ENCODE measurements at places on chromosomes 4 and X.

GRCh38 chr4:156830351-156830750 lies 141.2 kb downstream of the PDGFC start:
- DNase-seq: no peak

DNA sequence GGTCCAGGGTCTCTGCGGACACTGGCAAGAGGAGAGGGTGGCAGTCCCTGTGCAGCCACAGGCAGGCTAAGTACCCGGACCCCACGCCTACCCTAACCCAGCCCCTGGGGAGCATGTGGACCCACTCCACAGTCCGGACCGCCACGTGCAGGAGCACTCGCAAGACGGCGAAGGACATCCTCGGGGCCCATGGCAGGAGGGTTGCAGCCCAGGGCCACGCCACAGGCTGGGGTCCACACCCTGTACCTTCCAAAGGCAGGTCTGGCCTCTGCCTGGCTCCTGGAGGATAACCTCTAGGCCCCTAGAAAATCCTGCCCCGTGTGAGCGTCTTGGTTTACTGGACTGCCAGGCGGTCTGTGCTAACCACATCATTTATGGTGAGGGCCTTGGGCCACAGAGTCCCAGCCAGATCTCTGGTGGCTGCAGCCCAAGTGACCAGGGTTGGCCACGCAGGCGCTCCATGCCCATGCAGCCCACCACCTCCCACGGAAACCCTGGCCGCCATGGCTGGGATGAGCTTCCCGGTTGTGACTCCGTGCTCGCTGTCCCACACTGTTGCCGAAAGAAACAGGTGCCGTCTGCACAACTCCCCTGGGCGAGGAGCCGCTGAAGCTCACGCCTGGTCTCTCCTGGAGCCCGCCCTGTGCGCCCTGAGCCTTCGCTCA lies 10.0 kb downstream of the CCNQ start:
- DNase-seq: no peak

DNA sequence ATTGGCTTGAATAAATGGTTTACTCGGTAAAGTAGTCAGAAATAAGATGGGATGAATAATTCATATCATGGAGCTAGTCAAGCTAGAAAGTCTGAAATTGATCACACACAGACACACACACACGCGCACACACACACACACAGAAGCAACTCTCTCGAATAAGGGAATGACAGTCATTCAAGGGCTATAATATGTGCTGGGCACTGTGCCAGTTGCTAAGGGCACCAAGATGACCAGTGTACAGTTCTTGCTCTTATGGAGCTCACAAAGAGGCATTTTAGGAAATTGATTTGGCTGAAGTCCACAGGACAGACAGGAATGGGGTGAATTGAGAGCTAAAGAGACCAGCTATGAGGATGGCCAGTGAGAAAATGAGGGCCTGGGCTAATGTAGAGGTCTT lies 34.2 kb upstream of the SH3D19 start:
- peak; percentile 34 for DNase-seq

GRCh38 chr4:25703731-25704388 lies 48.2 kb downstream of the SLC34A2 start:
- DNase-seq: no peak

GRCh38 chr4:142975618-142976017 lies 129.5 kb upstream of the INPP4B start:
- DNase-seq: no peak

GRCh38 chr4:97643179-97643578 lies 500.1 kb downstream of the STPG2 start:
- peak; percentile 23 for DNase-seq

DNA sequence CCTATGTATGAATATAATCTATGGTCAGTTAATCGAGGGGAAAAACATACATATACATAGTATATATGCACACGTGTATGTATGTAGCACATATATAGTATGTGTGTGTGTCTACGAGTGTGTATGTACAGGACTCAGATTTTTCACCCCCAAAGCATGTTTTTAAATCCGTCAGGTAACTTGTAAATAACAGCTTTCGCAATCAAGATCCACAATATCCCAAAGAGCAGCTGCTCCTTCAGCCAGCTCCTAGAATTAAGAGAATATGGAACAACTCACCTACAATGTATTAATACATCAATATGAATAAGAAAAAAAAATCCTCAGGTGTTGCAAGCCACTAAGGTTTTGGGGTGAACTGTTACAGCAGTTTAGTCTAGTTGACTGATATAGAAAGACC lies 3.5 kb downstream of the MRFAP1L1 start:
- no peak for DNase-seq

- DNase-seq: peak; percentile 49
Observed at GRCh38 chr4:15457406-15458201, 12.1 kb upstream of the CC2D2A start.

- DNase-seq: no peak
Observed at GRCh38 chr4:58475097-58475496, 1364.9 kb upstream of the IGFBP7 start.
